ENCODE measurements at places on chromosomes 13 and 19.

DNA sequence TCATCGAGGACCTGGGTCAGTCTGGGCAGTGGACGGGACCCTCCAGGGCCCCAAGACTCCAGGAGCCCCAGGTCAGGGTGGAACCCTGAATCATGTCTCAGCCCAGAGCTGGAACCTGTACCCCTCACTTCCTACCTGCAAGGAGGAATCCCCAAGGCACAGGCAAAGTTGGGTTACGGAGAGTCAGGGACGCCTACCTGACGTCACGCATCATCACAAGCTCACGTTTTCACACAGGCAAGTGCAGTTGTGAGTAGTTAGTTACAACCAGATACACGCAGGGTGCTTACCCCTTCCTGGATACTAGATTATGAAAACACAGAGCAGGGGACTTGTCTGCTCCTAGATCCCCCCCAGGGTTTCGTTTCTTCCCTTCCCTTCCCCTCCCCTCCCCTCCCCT lies 1.9 kb downstream of the RETN start:
- DNase-seq, result no peak

DNA sequence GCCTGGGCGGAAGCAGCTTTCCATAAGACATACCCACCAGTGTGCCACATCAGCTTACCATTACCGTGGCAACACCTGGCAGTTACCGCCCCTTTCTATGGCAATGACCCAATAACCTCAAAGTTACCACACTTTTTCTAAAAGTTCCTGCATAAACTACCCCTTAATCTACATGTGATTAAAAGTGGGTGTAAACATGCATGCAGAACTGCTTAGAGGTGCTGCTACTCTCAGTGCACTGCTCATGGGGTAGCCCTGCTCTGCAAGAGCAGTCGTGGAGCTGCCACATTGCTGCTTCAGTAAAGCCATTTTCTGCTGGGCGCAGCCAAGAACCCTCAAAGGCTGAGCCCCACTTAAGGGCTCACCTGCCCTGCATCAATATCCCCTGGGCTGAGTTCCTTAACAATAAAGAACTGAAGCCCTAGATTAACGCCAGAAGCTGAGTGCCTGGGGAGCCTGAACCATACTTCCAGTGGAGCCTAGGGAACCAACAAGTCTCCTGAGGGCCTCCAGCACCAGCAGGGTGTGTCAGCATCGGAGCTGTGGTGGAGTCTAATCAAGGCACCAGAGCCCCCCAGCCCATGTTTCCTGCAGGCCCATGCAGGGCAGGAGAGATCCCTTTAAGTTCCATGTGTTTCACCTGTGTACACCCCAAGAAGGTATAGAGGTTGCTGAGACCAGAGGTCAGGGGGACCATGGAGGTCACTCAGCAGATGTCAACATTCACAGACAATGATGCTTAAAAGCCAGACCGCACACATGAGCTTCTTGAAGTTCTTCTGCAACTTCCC lies 1198.1 kb downstream of the UQCRFS1 start:
- no peak for DNase-seq

DNA sequence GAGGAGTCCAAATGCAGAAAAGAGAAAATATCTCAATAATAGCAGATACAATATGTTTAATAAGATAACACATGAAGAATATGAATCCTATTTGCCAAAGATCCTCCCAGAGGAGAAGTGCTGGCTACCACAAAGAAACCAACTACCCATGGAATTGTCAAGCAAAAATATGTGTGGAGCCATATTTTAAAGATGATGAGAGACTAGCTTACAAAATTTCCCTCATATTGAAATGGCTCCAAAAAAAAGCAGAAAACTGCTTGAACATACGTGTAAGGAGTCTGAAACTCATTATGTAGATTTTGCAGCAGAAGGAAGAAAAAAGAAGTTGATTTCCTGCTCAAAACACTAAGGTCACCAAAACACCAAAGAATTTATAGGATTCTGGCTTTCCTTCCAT lies 94.2 kb downstream of the USP12 start:
- no peak for DNase-seq

GRCh38 chr19:8973501-8974091 lies 36.6 kb downstream of the MUC16 start:
- no peak for DNase-seq

- no peak for DNase-seq
Measured at GRCh38 chr13:100340865-100341264, 247.7 kb downstream of the GGACT start.

GRCh38 chr13:41193919-41194824 lies at the start of gene KBTBD7:
TSS of gene KBTBD7 (minus strand) at chr13:41194569. CDS start at chr13:41194257, 312 bp downstream.
- DNase-seq, result peak; percentile 89

- no peak for DNase-seq
Measured at GRCh38 chr13:99422586-99423220, 78.6 kb upstream of the TM9SF2 start.

DNA sequence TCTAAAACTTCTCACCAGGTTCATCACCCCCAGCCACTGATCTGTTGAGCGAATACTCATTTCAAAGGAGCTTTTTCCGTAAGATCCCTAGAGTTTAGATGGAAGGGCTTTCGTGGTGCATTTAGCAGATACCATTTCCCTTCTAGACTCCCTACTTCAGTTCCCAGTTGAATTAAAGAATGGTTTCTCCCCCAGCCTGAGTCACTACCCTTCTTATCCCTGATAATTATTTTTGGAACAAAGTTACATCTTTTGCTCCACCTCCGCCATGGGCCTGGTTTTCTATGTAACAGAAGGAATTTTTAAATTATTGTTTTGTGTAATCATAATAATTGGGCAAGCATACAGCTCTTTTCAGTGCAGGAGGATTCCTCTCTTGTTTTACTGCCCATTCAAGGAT lies 22.0 kb downstream of the USPL1 start:
- DNase-seq, result no peak

- no peak for DNase-seq
Measured at GRCh38 chr13:59946944-59947343, 216.8 kb downstream of the DIAPH3 start.

GRCh38 chr13:41649659-41650058 lies 192.3 kb downstream of the RGCC start:
- no peak for DNase-seq

GRCh38 chr19:46492841-46493235 lies 2.8 kb downstream of the PNMA8B start:
- no peak for DNase-seq

DNA sequence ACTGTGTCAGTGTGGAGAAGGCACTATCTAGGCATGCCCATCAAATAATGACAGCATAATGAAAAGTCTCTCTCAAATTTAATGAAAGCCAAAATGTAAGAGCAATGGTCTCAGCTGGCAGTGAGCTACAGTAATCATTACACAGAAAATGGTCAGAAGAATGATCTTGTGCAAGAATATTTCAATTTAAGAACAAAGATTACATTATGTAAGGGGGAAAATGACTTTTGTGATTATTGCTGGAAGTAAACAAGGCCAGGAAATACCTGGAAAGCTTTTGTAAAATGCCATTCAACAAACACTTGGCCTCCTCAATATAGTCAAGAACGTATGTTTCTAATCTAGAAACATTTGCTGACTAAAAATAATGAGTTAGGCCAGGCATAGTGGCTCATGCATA lies 89.1 kb downstream of the CAB39L start:
- DNase-seq, result no peak

DNA sequence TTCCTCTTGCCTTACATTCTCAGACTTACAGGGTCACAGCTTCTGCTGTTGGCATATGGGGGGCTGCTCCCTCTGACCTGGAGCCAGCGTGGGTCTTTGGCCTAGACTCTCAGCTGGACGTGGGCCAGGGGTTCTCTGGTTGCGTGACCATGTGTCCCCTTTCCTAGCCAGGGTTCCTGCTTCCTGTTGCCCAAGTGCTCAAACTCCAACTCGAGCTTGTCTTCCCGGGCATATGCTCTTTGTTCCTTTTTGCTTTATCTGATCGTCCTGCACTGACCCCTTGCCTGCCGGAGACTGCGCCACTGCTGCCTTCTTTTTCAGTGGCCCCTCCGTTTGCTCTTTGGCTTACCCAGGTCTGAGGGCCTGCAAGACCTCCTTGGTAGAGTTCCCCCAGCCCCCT lies 25.3 kb upstream of the GPR183 start:
- DNase-seq, result no peak

- no peak for DNase-seq
Measured at GRCh38 chr19:41849067-41849466, 4.2 kb downstream of the DMRTC2 start.

DNA sequence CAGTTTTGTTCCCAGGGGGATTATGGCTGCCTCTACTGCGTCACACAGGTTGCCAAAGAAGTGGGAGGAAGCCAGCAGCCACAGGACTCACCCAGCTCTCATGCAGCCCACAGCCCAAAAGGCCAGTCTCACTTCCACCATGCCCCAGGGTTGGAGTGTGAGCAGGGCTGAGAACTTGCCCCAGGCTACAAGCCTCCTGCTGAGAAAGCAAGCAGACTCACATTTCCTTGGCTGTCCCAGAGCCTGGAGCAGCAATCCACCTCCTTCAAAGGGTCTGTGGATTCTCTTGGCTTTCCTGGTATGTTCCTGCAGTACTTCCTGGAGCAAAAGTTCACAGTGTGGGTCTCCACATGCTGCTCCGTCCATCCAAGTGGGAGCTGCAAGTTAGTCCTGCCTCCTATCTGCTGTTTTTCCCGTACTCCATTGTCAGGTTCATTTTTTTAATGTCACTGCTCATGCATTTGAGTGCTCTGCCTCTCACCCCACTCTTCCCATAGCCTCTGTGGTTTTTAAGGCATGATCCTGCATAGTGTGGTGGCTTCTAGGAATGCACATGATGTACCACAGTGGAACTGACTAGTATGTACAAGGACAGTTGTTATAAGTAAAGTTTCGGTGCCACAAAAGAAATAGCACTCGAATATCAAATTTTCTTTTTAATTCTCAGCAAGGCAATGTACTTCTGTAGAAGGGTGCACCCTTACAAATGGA lies 56.2 kb upstream of the ARHGEF7 start:
- no peak for DNase-seq

DNA sequence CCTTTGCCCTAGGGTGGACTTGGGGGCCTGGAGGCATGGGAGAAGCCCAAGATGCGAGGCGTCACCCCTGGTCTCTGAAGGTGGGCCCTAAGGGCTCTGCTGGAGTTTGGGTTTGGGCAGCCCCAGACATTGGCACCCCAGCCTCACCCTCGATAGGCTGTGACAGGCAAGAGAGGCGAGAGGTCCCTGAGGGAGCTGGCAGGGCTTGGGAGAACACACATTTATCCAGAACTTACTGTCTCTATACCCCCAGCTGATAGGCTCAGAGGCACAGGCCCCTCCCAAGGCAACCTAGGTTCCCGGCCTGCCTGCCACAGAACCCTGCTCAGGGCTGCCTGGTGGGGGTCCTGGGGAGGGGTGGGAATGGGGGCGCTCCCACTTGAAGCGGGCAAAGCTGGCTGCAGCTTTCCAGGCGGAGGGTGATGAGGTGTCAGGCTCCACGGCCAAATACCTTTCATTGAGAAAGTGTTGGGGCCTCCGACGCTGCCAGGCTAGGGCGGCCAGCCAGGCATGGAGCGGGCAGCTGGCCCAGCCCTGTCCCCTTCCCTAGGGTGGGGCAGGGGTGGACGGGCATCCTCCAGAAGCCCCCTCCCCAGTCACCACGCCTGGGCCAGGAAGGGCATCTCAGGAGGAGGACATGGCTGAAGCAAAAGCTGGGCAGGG lies 9.7 kb downstream of the CILP2 start:
- no peak for DNase-seq

- no peak for DNase-seq
Measured at GRCh38 chr13:58461217-58461616, 829.7 kb downstream of the PCDH17 start.

DNA sequence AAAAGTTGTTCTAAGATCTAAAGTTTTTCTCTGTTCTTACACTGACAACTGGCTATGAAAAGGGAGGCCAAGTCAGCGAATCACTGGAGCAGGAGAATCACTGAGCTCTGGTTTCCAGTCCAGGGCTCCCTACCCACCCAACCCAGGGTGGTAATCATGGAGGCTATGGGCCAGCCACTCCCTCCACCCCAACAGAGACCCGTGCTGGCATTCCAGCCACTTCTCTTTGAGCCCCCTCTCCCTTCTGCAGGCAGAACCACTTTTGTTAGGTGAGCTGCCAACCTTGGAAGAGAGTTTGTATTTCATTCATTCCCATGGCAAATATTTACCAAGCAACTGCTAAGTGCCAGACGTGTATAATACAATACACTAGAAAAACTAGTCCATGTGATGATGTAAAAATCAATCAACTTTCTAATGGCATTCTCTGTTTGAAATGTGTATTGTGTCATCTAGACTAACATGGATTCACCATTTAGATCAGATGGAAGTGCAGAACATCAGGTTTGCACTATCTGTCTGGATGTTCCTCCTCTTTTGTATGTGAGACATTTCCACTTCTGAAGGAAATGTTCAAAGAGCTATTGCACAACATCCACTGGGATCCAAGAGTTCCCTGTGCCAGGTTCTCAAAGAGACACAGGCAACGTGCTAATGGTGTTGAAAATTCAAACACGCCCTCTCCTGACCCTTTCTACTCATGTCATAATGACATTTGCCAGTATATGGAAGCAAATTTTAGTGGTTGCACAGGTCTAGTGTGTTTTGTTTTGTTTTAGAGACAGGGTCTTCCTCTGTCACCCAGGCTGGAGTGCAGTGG lies 5.3 kb downstream of the MLNR start:
- DNase-seq, result no peak

- no peak for DNase-seq
Measured at GRCh38 chr13:51112771-51113170, 1.7 kb upstream of the C13orf42 start.

DNA sequence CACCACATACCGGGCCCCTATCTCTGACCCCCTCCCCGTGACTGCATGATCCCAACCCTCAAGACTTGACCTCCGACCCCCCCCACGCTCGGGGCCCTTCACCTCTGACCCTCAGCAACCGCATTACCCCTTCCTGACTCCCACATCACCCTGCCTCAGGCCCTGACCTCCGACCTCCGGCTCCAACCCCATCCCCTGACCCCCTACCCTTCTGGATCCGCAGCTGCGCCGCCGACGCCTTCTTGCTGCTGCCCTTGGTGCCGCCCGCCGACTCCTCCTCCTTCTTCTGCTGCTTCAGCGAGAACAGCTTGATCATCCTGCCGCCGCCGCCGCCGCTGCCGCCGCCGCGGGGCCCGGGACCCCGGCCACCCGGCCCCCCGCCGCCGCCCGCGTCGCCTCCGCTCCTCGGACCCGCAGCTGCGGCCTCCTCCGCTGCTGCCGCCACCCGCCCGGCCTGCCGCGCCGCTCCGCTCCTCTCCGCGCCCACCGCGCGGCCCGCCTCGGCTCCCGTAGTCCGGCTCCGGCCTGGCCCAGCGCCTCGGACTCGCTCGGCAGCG lies at the start of gene UBE2M:
TSS of gene UBE2M (minus strand) at position 546 of the 557 bp plus-strand sequence. CDS start at position 316, 230 bp downstream.
- DNase-seq, result no peak

- DNase-seq, result no peak
Measured at GRCh38 chr13:80558074-80558473, 217.1 kb upstream of the SPRY2 start.
